ENCODE measurements at places on chromosomes 2 and 18.

DNA sequence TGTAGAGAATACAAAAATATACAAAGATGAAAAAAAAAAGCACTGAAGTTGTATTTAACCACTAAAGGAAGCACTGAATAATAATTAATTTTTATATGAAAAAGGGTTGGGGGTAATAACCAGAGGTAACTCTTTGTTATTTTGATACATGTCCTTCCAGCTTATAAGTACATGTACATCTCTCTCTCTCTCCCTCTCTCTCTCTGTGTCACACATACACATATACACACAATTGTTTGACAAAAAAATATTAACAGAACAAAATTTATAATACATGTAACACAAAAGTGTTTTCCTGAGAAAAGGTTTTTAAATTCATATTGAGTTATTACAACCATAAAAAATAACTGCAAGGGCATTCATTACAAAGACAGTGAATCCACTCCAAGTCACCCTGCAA, 4.6 kb downstream of the WIPF1 start:
- no peak for DNase-seq

- peak; percentile 17 for DNase-seq
Measured at GRCh38 chr2:100244881-100245605, 77.3 kb downstream of the LONRF2 start.

- DNase-seq, result no peak
Measured at GRCh38 chr18:27544206-27544605, 359.1 kb upstream of the CHST9 start.

DNA sequence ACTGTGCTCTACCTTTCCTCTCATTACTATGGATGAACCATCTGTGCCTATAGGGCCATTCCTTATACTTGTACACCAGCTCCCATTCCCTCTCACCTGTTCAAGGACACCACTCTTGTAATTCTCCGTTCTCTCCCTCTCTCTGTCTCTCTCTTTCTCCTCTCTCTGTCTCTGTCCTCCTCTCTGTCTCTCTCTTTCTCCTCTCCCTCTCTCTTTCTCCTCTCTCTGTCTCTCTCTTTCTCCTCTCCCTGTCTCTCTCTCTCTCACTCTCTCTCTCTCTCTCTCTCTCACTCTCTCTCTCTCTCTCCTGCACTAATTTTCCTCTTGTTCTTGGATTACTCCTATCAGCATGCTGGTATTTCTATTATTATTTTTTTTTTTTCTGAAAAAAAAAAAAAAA, 78.9 kb upstream of the RMDN2 start:
- no peak for DNase-seq

DNA sequence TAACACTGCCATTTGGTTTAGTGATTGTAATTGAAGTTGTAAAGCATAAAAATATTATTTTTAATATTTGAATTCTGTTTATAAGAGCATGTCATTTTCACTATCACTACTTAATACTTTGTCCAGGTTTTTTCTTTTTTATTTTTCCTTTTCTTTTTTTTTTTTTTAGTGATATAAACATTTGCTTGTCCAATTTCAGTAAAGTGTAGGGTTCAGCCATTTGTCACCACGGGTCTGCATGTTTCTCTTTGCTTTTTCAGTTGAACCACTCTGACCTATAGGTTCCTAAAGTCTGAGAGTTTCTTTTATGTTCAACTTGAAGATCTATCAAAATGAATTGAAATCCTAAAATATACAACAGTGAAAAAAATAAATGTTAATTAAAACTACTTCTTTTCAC, 48.5 kb upstream of the SPAG16 start:
- no peak for DNase-seq

Data from fibroblast of mammary gland (primary cell).